ENCODE measurements at places on chromosomes 13 and 19.

- no peak for DNase-seq
These were observed 99.2 kb downstream of the RFC3 start for GRCh38 chr13:33917190-33917589.

DNA sequence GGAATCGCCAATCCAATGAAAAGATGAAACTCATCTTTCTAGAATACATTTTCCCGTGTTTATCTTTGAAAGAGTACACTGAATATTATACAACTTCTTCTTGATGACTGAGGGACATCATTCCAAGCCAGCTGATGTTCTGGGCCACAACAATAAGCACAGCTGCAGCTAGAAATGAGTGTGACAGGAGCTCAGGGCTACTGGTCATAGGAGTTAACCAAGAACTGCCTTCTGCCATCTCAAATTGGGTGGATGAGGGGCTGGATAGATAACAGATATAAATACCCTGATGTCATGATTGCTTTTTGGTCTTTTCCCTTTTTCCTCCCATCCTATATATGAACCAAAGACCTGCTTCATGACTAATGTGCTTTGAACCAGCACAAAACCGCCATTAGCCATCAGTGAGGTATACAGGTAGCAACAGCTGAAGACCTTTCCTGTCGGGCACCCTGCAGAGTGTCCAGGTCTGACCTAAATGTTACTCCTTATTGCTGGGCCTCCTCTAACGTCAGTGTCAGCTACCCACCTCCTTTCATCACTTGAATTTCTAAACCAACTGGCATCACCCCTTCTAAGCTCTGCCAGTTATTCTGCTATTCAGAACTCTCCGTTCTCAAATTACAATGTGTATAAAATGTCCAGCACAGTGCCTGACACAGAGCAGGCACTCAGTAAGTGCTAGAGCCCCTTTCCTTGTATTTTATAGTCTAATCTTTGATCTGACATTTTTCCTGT, 178.2 kb downstream of the ENOX1 start:
- no peak for DNase-seq

DNA sequence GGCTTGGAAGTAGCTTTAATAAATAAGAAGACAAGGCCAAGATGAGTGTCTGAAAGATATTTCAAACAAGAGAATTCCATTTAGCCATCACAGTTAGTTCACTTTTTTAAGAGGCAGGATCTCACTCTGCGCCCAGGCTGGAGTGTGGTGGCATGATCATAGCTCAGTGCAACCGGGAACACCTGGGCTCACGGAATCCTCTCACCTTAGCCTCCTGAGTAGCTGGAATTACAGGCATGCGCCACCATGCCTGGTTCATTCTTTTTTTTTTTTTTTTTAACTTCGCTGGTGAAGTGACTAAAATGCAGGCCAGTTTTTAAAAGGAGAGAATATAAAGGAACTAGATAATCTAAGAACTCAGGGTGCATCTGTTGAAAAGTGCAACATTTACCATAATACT, 200.3 kb downstream of the KCTD12 start:
- DNase-seq: no peak

DNA sequence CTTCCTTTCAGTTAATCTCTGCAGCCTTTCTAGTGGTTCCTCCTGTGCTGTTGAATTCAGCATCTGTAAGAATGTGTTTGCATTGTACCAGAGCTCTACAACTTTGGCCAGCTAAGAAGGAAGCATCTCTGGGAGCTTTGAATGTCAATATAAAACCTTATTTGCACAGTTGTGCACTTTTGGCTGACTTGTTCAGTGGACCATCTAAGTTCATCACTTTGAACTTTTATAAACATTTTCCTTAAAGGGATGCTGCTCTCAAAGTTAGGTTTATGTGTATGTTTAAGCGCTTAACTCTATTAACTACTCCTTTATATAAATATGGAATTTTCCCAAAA, 15.6 kb downstream of the POLR1D start:
- no peak for DNase-seq

DNA sequence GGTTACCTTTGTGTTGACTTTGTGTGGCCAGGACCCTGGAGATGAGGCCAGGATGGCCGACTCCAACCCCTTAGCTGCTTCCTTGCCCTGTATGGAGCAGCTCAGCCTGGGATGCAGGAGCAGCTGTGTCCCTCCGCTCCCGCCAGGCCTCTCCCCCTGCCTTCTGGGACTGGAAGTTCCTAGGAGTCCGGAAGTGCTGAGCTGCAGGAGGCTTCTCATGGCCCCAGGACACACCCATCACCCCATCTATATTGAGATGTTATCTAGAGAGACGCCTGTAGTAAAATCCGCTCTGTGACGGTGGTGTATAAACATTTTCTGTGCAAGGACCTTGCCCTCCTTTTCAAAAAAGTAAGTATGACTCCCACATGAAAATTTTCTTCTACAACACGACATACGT, 27.0 kb downstream of the WTIP start:
- DNase-seq: no peak

GRCh38 chr13:110118106-110118505, 188.9 kb downstream of the COL4A1 start:
- no peak for DNase-seq

DNA sequence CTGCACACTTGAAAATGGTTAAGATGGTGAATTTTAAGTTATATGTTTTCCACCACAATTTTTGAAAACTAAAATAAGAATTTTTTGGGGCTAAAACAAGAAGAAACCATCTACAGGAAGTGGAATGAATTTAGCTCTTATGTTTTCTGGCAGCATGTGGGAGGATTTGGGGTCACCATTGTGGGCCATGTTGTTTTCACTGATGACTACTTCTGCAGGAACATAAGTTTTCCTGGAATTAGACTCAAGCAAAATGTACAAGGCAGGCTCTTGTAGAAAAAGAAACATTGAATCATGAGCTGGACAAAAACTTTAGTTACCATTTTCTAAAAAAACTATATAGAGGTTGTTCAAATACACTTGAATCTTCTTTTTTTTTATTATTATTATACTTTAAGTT, 125.3 kb upstream of the C1QTNF9B start:
- no peak for DNase-seq

DNA sequence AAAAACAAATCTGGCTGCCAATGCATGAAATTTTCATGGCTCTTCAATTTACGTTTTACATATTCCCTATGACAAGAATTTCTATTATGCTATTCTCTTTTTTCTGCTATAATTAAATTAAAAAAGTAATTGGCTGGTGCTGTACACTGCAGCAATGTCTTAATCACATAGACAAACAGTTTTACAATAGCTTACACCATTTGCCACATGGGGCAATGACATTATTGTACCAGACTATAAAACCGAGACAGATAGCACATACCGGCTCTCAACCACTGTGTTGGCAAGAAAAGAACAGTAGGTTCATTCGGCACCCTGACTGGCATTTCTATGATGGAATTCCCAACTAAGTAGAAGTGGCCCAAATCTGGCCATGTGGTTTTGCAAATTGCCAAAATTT, 67.7 kb downstream of the DACH1 start:
- no peak for DNase-seq

- no peak for DNase-seq
These were observed 73.0 kb upstream of the OXGR1 start for GRCh38 chr13:97067017-97067895.

DNA sequence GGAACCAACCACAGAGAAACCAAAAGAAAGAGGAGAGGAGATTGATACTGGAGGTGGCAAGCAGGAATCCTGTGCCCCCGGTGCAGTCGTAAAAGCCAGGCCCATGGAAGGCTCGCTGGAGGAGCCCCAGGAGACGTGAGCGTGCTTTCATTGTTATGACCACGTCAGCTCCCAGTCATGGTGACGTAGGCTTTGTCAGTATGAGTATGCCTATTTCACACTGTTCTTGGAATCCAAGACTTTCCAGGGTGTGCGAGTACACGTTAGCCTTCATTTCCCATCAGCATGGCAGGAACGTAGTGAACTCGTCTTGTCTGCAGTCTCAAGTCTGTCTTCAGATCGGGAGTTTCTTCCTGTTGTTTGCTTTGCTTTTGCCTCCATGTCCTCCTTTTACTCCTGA, 15.4 kb upstream of the CHAMP1 start:
- DNase-seq: no peak

GRCh38 chr19:10112037-10112761, 706 bp downstream of the P2RY11 start:
- no peak for DNase-seq
